ENCODE measurements at places on chromosomes 2 and 18. TPM values are rescaled to one million over a fixed set of nuclear protein-coding genes. Genes with fewer than 3 reads are reported as not detected.
A peak's percentile ranks its signal among the peaks of the same experiment; 100 is the strongest.

NOL4 gene
- total RNA-seq = not detected

DNA sequence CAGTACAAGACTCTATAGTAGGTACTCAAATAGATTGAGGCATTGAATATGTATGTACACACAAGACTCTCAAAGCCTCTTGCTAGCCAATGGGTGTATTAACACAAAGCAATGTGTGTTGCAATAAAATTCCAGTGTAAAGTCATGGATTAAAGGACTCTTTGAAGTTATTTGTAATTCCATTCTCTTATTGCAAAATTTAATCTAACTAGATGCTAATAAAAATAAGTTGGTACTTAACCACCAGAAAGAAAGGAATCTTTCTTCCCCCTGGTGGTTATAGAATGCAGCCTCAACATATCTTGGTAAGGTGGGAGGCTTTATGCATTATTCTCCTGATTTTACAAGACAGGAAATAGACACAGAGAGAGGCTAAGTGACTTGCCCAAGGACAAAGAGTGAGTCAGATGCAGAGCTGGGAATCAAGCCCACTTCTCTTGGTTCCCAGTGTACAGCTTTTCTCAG lies 18.0 kb downstream of the LRP1B start:
- peak; percentile 83 for DNase-seq

DNA sequence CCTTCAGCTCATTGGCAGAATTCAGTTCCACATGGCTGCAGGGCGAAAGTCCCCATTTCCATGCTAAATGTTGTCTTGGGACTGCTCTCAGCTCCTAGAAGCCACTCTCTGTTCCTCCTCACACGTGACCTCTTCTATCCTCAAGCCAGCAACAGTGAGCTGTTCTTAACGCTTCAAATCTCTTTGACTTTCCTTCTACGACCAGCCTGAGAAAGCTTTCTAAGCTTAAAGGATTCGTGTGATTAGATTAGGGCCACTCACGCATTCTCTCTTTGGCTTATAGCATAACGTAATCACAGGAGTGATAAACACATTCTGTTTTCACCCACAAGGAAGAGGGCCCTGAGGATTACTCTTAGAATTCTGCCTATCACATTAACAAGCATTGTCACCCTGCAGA lies 29.8 kb upstream of the LAMA1 start:
- DNase-seq = no peak

DNA sequence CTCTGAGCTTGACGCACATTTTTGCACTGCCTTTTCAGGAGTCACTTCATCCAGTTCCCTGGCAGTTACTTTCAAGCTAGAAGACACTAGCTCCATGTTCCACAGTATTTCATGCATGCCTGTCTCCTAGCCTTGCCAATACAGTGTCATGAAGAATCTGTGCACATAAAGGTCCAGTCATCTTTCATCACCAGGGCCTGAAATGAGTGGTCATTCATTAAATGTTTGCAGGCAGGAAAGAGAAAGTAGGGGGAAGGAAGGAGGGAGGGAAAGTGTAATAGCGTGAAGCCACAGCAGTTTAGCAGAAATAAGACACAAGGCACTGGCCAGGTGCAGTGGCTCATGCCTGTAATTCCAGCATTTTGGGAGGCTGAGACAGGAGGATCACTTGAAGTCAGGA lies 92.4 kb upstream of the COPS8 start:
- DNase-seq = no peak

KYNU gene
- under 0.01 TPM for total RNA-seq

- no peak for DNase-seq
These were observed 312.0 kb downstream of the GPD2 start for GRCh38 chr2:156748221-156748620.

IL18R1 gene
- 1.5 TPM for total RNA-seq

- DNase-seq = peak; percentile 37
These were observed 119.7 kb downstream of the WDR7 start for GRCh38 chr18:56770873-56771272.

GRCh38 chr18:35695384-35695783 lies 113.8 kb downstream of the GALNT1 start:
- DNase-seq = no peak

POTEF gene
- not detected for total RNA-seq

DNA sequence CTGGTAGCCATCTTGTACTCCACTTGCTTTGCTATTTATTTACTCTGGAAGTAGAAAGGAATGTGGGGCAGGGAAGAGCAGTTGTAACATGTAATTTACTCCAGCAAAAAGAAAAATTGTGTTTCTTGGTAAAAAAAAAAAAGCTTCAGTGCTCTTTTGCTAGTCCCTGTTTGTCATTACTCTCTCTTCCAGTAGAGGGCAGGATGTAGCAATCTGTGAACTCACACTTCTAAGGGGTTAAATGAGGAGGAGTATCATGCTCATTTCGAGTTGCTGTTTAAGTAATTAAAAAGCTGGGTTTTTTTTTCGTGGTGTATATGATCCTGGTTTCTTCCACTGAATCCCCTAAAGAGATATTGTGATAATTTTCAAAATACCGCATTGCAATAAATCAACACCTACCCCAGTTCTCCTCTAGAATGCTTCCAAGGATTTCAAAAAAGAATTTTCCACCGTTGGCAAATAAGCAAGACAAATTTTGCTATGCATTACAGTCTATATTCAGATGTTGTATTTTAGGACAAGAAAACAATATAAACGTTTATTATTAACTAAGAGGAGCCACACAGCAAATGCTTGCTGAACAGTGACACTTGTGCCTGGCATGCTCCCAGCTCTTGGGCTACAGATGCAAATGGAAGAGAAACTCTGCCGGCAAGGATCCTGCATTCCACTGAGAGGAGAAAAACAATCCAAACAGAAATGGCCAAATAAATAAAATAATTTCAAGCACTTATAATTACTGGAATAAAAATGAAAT lies 261.6 kb downstream of the ASXL3 start:
- DNase-seq = peak; percentile 46

DNA sequence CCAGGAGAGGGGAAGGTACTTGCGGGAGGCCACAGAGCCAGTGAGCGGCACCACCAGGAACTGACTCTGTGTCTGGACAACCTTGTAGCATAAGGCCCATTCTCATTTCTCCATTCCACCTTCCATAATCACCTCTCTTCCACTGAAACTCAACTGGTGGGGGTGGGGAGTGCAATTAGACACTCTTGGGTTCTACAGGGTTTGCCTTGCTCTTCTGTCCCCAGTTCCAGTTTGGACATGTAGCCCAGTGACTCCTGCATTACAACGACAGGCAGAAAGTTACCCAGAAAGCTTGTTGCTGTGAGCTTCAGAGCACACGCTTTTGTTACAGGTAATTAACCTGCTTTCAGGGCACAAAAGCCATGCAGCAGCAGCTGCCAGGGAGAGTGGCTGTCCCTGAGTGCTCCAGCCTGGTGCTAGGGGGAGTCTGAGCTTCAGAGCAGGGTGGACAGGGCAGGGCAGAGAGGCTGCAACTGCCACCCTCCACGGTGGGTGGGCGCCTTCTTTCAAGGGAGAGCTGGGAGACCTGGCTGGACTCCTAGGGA lies 65.2 kb downstream of the COPS8 start:
- no peak for DNase-seq

DNA sequence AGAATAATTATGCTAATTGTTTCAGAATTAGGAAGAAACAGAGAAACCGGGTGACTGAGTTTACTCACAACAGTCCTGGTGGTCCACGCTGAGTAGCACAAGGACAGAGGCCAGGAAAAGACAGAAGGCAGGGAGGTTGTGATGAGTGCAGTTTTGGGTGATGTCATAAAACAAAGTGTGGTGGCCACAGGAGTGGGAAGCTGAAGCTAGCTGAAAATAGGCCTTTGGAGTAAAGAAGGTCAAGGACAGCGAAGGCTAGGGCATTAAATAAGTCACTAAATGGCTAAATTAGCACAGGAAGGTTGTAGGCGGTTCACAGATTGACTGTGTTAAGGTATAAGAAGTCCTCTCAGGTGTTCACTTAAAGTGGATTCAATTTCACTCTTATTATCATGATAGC lies 120.9 kb upstream of the TTN start:
- no peak for DNase-seq

- DNase-seq = peak; percentile 33
These were observed 18.7 kb upstream of the ASPRV1 start for GRCh38 chr2:69979902-69980807.

DNA sequence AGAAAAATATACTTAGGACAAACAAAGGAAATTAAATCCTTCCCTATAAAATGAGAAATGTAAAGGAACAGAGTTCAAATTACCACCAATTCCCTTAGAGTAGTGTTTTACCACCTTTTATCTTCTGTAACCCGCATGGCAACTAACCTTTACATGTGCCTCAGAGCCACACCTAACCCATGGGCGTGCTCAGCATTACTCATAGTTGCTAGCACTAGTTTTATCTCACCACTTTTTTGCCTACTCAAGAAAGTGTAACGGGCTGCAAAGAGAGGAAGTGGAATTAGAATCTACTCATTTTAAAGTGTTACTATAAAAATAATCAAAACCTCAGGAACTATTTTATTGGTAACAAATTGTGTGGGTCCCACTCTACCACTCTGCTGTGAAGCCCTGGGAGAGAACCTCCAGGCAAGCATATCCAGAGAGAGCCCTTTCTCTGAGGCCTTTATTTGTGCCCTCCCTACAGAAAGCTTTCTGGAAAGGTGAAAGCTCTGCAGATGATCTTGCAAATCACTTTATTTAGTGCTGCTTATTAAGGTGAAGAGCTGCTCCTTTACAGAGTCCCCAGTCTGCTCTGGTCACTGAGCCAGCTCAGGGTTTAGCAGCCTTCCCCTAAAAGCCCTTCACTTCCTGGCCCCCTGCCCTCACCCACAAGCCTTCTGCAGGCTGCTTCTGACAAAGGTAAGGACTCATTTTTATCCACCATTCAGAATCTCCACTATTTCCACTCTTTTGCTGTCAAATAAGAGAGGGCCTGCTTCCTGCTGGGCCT lies 98.8 kb downstream of the TRABD2A start:
- peak; percentile 34 for DNase-seq

- DNase-seq = peak; percentile 88
These were observed 177.8 kb upstream of the EPAS1 start for GRCh38 chr2:46119453-46119852.

LYPD6 gene
- total RNA-seq = 3.9 TPM

GRCh38 chr2:675051-675450 lies 2.2 kb downstream of the TMEM18 start:
- no peak for DNase-seq

HTR2B gene
- not detected for total RNA-seq

GRCh38 chr18:8705961-8706790 lies 820 bp downstream of the MTCL1 start:
- peak; percentile 65 for DNase-seq

GLS gene
- 362 TPM for total RNA-seq

- no peak for DNase-seq
These were observed 38.2 kb upstream of the CAVIN2 start for GRCh38 chr2:191885098-191885497.

CNTNAP5 gene
- total RNA-seq = not detected

DNA sequence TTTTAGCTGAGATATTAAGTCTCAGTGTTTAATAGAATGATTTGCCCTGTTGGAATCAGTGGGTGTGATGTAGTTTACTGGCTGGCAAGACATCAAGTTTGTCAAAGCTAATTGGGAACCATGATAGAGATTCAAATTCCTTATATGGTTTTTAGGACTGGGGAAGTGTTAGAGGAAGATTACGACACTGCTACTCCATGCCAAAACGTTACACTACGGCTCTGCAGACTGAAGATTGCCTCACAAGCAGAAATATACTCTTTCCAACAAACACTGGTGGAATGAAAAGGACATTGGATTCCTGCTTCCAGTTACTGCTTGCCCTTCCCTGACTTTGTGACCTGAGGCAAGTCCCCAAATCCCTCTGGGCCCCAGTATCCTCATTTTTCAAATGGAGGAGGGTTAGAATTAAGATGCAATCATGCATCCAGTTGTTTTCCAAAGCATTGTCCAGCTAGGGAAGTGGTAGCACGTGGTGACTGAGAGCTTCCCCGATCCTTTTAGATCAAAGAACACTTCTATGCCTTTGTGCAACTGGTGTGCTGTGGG lies 147.6 kb downstream of the CDC42EP3 start:
- DNase-seq = peak; percentile 83

- DNase-seq = peak; percentile 13
These were observed 1.1 kb upstream of the TAF4B start for GRCh38 chr18:26225022-26225693.

- DNase-seq = no peak
These were observed 115.7 kb downstream of the MYCN start for GRCh38 chr2:16055848-16056580.

DNA sequence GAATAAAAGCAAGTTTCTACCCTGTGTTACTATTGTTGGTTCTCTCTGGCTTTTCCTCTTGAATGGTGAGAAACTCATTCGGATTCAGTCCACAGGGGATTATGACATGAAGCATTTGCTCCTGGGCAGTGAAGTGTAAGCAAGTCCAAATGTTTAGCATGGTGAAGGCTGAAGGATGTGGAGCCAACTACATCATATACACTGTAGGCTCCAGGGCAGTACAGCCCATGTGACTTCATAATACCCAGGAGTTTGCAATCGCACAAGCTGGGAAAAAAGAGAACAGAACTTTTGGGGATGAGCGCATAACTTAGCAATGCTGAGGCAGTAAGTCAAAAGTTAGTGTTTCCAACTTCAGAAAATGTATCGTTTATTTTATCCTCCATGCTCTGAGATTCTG lies 695.7 kb upstream of the POU3F3 start:
- DNase-seq = no peak

GRCh38 chr2:129894616-129895015 lies 84.8 kb upstream of the RAB6C start:
- DNase-seq = no peak

GRCh38 chr2:219045937-219046550 lies 4.7 kb upstream of the CFAP65 start:
- DNase-seq = peak; percentile 55

HOXD9 gene
- 7.0 TPM for total RNA-seq

MC4R gene
- 0.32 TPM for total RNA-seq

GRCh38 chr2:241225545-241225944 lies 37.1 kb downstream of the ANO7 start:
- DNase-seq = no peak

L3MBTL4 gene
- total RNA-seq = not detected

- no peak for DNase-seq
These were observed 327.1 kb downstream of the CCDC178 start for GRCh38 chr18:33113416-33113815.

GALM gene
- total RNA-seq = 8.6 TPM

DNA sequence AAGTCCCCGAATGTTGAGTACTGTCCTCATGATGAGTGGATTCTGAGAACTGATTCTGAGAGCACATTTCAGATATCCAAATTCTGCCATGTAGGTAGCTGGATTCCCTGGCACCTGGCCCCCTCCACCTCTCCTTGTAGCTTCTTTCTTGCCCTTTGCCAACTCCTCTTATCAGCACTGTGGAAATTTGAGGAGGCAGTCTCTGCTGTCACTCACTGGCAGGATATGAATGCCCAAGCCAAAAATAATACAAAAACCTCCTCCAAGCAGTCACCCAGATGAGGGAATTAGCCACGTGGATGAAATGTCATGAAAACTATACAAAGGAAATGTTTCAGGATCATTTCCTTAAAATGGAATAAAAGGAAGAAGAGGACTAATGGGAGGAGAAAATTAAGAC lies 276.8 kb downstream of the SETBP1 start:
- no peak for DNase-seq

RAD51AP2 gene
- total RNA-seq = not detected

Measured in GM23248 (cell line).